ENCODE measurements at places on chromosomes 16 and 17. TPM values are rescaled to one million over a fixed set of nuclear protein-coding genes. Genes with fewer than 3 reads are reported as not detected.

DNA sequence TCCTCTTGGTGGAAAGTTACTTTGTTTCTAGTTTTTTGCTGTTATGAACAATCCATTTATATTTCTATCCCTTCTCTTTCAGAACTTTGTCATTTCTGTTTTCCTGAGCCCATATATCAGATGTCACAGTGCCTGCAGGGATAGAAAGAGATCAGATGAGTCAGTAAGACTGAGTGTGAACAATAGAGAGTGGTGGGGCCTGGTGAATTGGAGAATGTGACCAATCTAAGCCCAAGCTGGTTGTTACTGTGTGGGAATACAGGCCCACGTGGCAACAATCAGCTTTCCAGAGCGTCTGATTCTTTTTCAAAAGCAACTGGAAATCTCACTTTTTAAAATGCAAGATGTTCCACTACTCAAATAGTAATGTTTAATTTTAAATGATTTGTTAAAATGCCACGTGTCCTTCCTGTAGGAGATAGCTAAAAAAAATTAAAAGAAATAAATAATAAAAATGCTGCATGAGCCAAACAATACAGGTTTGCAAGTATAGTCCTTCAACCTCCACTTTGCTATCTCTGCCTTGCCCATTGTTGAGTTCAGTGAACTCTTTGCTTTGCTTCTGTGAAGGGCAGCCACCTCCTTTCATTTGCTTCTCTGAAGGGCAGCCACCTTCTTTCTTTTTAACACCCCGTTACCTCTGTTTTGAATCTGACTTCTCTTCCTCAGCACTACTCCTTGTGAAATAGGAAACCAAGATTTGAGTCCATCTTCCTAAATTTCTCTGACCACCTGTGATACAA is 9.6 kb downstream of the DCTN5 start:
- H3K36me3 ChIP-seq: peaks cover under 1% of the 10 kb centered on the region
- H3K27me3 ChIP-seq: no peaks in the 10 kb centered on the region
- H3K4me1 ChIP-seq: no peaks in the 10 kb centered on the region
- no peak overlapping the region for H3K27ac ChIP-seq

The TBC1D3G gene
- 1.2 TPM for total RNA-seq

DNA sequence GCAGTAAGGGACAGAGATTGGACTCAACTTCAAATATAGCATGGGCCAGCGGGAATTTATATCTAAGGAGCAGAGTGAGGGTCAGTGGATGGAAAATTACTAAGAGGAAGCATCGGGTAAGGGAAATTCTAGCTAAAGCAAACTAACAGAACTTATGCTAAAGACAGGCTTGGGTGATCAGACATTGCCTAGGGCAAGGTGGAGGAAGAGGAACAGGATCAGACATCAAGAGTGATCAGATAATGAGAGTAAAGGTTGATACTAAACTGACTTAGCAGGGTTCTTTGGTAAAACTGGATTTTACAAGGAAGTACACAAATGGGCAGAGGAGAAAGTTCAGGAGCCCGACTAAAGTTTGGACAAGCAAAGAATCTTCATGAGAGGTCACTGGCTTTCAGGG is 86.3 kb upstream of the TOM1L1 start:
- no peak overlapping the region for H3K27ac ChIP-seq
- H3K4me3 ChIP-seq: no peak overlapping the region
- no peak for DNase-seq
- H3K27me3 ChIP-seq: no peaks in the 10 kb centered on the region
- no peaks in the 10 kb centered on the region for H3K36me3 ChIP-seq

GRCh38 chr16:85428168-85428898 is 184.8 kb upstream of the GSE1 start:
- H3K27me3 ChIP-seq: no peaks in the 10 kb centered on the region
- H3K4me1 ChIP-seq: no peaks in the 10 kb centered on the region
- H3K36me3 ChIP-seq: no peaks in the 10 kb centered on the region
- DNase-seq: peak; percentile 35
- H3K4me3 ChIP-seq: no peak overlapping the region

The SPHK1 gene
- total RNA-seq: 24.5 TPM

DNA sequence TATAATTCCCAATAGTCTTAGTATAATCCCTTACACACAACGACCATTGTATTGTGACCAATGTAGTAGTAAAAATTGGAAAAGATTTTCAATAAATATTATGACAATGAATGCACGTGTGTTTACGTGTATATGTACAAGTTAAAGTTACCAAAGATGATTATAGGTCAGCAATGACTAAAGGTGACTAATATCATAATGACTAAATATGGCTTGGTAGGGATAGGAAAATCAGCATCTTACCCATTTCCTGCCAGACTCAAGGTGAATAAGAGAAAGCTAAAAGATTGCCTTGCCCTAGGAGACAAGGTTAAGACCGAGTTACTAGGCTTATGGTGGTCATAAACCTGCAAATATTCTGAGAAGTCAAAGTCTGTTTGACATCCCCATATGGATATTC is 34.4 kb downstream of the CPD start:
- H3K27ac ChIP-seq: no peak overlapping the region
- no peaks in the 10 kb centered on the region for H3K27me3 ChIP-seq
- H3K4me1 ChIP-seq: no peaks in the 10 kb centered on the region
- H3K4me3 ChIP-seq: no peak overlapping the region
- H3K36me3 ChIP-seq: no peaks in the 10 kb centered on the region
- DNase-seq: no peak

DNA sequence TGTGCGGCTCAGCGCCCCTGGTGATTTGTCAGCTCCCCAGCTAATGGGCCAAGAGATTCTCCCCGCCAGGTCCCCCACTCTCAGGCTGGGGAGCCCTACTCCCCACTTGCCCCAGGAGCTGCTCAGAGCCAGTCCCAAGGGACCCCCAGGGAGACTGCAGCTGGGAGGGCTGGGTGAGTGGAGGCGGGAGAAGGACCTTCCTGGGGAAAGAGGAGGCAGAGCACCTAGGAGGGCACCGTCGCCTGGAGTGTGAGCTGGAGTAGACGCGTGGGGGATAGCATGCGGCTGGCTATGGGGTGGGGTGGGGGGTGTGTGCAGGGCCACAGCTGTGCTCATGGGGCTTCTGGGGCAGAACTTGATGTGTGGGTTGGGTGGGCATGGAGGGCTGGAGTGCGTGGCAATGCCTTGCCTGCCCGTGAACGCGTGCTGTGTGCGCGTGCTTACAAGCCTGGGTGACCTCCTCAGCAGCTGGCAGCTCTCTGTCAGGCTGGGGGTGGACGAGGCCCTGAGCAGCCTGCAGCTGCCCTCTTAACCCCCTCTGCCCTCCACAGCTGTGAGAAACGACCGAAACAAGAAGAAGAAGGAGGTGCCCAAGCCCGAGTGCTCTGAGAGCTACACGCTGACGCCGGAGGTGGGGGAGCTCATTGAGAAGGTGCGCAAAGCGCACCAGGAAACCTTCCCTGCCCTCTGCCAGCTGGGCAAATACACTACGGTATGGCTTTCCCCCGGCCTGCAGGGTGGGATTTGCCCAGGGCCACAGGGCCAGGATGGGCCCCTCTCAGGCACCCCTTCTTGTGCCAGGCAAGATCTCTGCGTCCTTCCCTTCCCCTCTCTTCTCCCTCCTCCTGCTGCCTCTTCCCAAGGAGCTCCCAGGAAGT is 12.9 kb downstream of the GJD3 start:
- H3K4me1 ChIP-seq: peaks cover 48% of the 10 kb centered on the region
- peaks cover 50% of the 10 kb centered on the region for H3K36me3 ChIP-seq
- no peak overlapping the region for H3K4me3 ChIP-seq
- no peak overlapping the region for H3K27ac ChIP-seq
- H3K27me3 ChIP-seq: no peaks in the 10 kb centered on the region
- no peak for DNase-seq

The SEZ6L2 gene
- 1.5 TPM for total RNA-seq

The SLC5A11 gene
- not detected for total RNA-seq

The SLC13A2 gene
- total RNA-seq: not detected

The CDH8 gene
- not detected for total RNA-seq

The C17orf75 gene
- total RNA-seq: 16.1 TPM

DNA sequence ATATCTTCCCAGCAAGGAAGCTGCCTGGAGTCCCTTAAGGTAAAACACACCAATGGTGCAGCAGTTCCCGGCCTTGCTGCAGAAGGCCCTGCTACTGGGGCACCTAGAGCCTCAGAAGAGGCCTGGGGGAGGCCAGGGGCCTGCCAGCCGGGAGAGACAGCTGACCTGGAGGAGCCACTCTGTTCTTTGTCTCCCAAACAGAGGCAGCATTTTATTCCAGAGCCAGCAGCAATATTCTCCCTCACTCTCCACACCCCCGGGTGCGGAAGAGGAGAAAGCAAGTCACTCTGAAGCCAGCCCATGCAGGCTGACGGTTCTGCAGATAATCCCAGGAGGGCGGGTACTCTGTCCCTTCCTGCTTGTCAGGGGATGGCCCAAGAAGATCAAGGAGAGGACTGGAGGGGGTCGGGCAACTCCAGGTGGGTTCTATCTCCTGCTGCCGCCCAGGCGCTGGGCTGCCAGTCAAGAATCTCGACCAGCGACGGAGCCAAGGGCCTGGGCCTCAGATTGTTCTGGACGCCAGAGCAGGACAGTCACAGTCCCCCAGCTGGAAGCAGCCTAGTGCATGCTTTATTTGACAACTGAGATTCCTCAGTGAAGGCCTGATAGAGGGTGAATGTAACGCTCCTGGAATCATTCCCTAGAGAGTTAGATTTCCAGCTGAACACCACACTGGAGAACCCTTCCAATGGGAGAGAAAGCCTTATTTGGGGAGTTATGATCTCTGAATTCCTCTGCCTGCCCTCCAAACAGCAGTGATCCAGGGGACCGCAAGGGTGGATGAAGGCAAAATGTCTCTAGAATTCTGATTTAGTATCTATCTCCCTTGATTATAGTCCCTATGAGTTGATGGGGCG is 1.1 kb upstream of the KIFC3 start:
- DNase-seq: no peak
- no peaks in the 10 kb centered on the region for H3K27me3 ChIP-seq
- no peaks in the 10 kb centered on the region for H3K36me3 ChIP-seq
- no peak overlapping the region for H3K4me3 ChIP-seq
- peaks cover 59% of the 10 kb centered on the region for H3K4me1 ChIP-seq
- peak overlapping the region; percentile 88 for H3K27ac ChIP-seq

- peak overlapping the region; percentile 81 for H3K27ac ChIP-seq
- no peaks in the 10 kb centered on the region for H3K36me3 ChIP-seq
- H3K4me3 ChIP-seq: no peak overlapping the region
- DNase-seq: no peak
- H3K4me1 ChIP-seq: peaks cover 59% of the 10 kb centered on the region
- no peaks in the 10 kb centered on the region for H3K27me3 ChIP-seq
Observed at GRCh38 chr17:59785091-59785799, 77.8 kb downstream of the VMP1 start.

DNA sequence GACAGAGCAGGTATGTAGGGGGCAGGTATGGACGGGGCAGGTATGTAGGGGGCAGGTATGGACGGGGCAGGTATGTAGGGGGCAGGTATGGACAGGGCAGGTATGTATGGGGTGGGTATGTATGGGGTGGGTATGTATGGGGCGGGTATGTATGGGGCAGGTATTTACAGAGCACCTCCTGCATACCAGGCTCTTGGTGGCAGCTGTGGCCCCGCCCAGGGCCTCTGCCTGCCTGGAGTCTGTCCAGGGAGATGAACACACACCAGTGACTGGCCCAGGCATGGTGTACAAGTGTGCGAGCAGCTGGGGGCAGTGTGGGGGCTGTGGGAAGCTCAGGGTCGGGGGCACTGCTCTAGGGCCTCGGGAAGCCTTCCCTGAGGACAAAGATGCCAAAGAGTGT is 4.4 kb downstream of the RPL3L start:
- no peak overlapping the region for H3K27ac ChIP-seq
- H3K4me3 ChIP-seq: no peak overlapping the region
- DNase-seq: no peak
- H3K36me3 ChIP-seq: no peaks in the 10 kb centered on the region
- no peaks in the 10 kb centered on the region for H3K27me3 ChIP-seq

The ST6GALNAC1 gene
- 0.29 TPM for total RNA-seq

The CA5A gene
- total RNA-seq: not detected

DNA sequence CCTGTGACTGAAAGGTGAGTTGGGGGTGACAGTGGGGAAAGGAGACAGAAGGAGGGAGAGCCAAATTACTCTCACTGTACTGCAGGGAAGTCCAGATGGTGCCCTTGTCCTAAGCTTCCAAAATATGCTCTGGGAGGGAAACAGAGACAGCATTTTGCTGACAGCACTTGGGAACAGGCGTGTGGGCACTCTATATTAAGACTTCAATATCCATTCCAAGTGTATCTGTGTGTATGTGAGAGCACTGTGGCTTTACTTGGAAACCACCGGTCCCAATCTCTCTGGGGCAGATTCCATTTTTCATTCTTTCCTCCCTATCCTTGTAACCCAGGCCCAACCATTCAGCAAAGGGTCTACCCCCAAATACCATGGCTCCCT is 407.3 kb downstream of the UTP18 start:
- H3K27me3 ChIP-seq: no peaks in the 10 kb centered on the region
- H3K4me3 ChIP-seq: no peak overlapping the region
- no peaks in the 10 kb centered on the region for H3K36me3 ChIP-seq
- DNase-seq: no peak
- no peaks in the 10 kb centered on the region for H3K4me1 ChIP-seq
- no peak overlapping the region for H3K27ac ChIP-seq

GRCh38 chr17:27754549-27754948 is 45.8 kb downstream of the NOS2 start:
- H3K4me3 ChIP-seq: no peak overlapping the region
- no peaks in the 10 kb centered on the region for H3K36me3 ChIP-seq

DNA sequence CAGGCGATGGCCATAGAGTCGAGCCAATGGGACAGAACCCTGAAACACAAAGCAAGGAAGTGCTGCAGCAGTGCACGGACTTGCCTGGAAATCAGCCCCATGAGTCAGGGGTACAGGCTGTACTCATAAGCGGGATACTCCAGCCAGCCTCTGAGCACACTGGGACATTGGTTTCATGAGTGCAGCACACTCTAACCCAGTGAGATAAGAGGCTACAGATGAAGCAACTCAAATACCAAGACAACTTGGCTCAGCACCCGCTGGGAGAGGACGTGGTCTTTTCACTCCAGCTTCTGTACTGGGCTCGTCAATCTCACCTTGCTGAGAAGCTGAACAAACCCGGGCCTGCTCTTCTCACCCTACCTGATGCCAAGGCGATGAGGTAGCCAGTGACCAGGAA is 98.2 kb downstream of the AXIN2 start:
- peak; percentile 92 for DNase-seq
- H3K27ac ChIP-seq: peak overlapping the region; percentile 58
- H3K36me3 ChIP-seq: no peaks in the 10 kb centered on the region

The KRT39 gene
- total RNA-seq: not detected

The CTRB2 gene
- total RNA-seq: not detected

Measured in thyroid gland (tissue), 4 donors.